Inflammatory macrophage treated with lipopolysaccharide for 4 hours (primary cell): ENCODE measurements at places on chromosomes 7 and 10.
A peak's percentile ranks its signal among the peaks of the same experiment; 100 is the strongest.

- no peak for DNase-seq
These were observed 192.1 kb downstream of the WDR11 start for GRCh38 chr10:121043124-121043849.

DNA sequence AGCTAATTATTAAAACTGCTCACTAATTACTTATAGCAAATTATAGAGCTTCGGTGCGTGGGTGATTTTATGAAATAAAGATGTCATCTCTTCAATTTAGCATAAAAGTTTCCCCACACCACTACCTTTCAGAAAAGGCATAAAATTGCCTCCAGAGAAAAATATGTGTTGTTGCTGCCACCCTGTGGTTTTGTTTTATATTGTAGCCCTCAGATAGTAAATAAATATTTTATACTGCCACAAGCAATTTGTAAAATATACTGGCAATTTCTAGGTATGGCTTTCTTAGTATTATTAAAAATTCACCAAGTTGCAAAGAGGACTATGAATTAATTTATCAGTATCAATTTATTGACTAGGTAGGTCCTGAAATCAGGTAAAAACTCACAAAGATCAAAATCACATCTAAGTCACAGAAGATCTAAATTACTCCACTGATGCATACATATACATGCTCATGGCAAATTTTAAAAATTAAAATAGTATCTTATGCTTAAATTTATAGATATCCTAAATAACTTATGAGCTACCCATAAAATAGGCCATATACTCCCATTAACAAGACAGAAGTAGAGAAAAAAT, 26.5 kb downstream of the ASNS start:
- peak; percentile 13 for DNase-seq

GRCh38 chr7:112120696-112121217, 85.4 kb downstream of the DOCK4 start:
- peak; percentile 93 for DNase-seq

DNA sequence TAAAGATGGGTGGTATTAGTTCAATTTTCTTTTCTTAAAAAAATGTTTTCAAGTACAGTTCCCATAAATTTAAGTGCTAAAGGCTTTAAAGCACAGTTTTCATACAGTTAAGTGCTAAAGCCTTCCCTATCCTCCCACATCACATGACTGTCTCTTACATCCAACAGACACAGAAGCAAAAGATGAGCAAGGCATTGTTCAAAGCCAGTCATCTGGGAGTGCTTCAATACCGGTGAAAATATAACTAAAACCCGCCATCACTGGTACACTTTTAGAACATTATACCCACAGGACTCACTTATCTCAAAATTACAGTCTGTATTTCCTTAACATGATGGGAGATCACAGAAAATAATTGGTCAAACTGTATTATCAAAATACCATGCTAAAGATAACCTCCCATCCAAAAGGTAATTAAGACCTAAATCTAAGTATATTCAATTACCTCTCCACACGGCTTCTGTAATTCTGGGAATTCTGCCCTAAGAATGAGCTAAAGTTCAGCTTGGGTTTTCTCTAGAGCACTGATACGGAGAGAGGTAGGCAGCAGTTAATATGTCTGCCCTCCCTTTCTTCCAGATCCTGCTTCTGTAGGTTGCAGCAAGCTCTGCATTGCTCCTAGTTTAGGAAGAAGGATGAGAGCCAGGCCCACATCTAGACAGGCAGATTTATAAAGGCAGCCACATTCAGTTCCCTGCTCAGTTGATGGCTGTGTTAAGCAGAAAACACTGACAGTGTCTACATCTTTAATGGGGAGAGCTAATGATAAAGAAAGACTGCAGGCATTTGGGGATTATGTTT, 474.8 kb upstream of the PFKP start:
- DNase-seq = no peak

DNA sequence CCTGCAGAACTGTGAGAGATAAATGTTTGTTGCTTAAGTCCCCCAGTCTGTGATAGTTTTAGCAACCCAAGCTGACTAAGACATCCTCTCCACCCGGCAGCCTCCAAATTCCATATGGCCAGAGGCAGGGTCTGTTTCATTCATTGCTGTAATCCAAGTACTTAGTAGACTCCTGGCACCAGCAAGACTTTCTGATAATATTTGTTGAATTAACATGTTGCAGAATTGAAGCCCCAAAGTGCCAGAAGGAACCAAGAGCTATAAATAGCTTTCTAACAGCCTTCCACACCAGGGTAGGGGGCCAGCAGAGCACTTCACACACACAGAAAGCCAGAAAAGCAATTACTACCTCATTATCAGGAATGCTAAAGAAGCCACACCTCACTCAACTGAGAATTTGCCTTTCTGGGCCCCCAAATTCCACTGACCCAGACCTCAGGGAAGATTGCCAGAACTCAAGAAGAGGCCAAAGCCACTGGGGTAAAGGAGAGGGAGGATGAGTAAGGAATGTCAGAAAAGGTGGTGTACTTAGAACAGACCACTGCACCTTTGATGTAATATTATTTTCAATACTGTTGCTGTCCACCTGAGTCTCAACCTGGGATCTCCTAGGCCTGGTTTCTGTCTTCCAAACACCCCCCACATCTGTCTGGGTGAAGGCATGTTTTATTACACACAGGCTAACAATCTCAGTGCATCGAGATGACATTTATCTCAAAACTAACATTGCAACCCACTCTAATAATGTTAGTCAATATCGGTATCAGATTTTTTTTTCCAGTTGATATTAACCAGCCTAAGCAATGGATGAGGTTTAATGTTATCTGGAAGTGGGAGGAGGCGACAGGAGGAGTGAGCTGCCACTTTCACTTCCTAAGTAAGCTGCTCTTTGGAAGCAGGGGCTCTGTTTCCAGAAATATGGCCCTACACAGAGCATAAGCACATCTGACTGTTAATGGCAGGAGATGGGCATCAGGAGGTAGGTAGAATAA, 5.5 kb downstream of the NOD1 start:
- peak; percentile 32 for DNase-seq

- DNase-seq = no peak
These were observed 22.3 kb downstream of the CHST12 start for GRCh38 chr7:2425749-2426148.

GRCh38 chr10:16348891-16349290, 87.9 kb upstream of the PTER start:
- no peak for DNase-seq

- DNase-seq = no peak
These were observed 141.9 kb downstream of the CUX1 start for GRCh38 chr7:101959342-101959741.

DNA sequence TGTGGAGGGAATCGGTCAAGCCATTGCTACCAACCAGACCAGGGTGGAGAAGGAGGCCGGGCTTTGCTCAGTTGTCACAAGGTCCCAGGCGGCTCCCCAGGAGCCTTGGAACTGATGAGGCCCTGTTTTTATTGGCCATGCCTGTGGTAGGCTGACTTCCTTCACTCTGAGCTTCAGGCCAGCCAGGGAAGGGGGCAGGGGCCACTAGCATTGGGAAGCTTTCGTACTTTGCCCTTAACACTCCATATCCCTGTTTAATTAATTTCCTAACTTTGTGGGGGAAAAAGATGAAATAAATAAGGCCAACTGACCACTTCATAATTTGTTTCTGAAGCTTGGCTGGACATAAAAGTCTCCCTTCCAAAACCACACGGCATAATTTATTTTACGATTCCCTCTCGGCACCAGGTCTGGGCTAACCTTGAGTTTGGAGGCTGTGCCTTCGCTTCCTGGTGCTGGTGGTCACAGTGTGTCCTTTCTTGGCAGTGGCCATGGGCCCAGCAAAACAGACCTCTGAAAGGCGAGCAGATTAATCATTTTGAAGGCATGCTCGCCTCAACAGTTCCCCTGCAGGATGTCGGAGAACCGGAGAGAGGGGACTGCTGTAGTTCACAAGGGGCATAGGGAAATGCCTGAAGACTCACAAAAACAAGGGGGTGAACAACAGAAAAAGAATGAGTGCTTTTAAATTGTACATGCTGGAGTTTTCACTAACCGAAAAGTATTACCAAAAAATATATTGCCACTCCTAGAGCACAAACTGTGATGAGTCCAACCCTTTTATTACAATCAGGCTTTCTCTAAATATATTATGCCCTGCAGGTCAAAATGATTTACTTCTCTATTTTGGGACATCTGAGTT, 966.0 kb downstream of the LRMDA start:
- no peak for DNase-seq

DNA sequence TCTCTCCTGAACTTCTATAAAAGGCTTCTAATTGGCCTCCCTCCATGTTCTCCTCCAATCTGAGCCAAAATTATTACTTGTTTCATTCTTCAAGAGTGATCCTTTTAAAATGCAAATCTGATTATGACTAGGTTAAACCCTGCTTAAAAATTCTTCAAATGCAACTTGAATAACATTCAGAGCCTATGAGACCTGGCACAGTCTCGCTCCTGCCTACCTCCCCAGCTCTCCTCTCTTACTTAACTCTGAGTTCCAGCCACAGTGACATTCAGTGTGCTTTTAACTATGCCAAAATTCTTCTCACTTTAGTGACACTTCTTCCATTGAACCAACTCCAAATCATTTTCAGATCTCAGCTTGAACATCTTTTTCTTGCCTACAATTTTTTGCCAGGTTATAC, 68.8 kb downstream of the TMEM168 start:
- no peak for DNase-seq

DNA sequence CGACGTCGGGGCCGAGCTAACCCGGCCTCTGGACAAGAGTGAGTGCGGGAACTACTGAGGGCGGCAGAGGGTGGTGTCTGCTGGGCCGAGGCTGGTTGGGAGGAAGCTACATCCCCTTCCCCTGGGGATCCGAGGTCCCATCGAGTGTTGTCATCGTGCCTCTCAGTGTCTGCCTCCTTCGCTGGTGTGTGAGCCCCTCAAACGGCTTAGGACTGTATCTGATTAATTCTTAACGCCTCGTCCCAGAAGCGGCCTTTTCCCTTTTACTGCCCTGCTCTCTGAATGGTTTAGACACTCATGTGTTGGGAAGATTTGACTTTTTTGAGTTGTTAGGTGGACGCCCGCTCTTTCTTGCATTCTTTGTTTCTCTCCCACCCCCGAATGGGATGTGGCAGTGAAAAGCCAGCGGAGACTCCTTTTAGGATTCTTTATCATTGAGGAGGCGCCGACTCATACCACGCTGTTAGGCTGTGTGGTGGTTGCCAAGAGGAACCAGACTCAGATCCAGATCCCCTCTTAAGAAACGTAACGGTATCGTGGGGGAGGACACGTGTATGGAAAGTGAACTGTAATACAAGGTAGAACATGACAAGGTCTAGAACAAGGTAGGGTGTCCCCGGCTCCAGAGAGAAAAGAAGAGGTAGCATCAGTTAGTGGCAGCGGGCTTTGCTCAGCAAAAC, 631 bp downstream of the SUPV3L1 start:
- peak; percentile 6 for DNase-seq

GRCh38 chr7:43018446-43018845, 86.3 kb downstream of the MRPL32 start:
- DNase-seq = no peak

- no peak for DNase-seq
These were observed 97.4 kb upstream of the LRGUK start for GRCh38 chr7:134029743-134030142.

GRCh38 chr7:92707435-92707834, 117.2 kb upstream of the FAM133B start:
- DNase-seq = no peak

GRCh38 chr7:107035446-107035845, 9.1 kb upstream of the PRKAR2B start:
- peak; percentile 40 for DNase-seq

GRCh38 chr7:50217821-50218281, 86.7 kb upstream of the IKZF1 start:
- peak; percentile 88 for DNase-seq

- no peak for DNase-seq
These were observed 99.4 kb upstream of the TMEM106B start for GRCh38 chr7:12111422-12112405.

- no peak for DNase-seq
These were observed 170.2 kb upstream of the PRSS58 start for GRCh38 chr7:142428094-142428493.

GRCh38 chr7:32479574-32480200, 10.5 kb downstream of the LSM5 start:
- DNase-seq = peak; percentile 38

GRCh38 chr10:96339383-96339782, 19.4 kb downstream of the OPALIN start:
- DNase-seq = no peak
